Stimulated activated CD8-positive, alpha-beta memory T cell treated with anti-CD3 and anti-CD28 coated beads, Interleukin-4, amount 100 ng/mL, for 24 hours (primary cell): ENCODE measurements at places on chromosomes 11 and 22.

- no peak for DNase-seq
These were observed 179.0 kb downstream of the SNX19 start for GRCh38 chr11:130737041-130737830.

GRCh38 chr22:19766511-19767426, 6.2 kb downstream of the TBX1 start:
- peak; percentile 22 for DNase-seq

- DNase-seq, result no peak
These were observed 146.7 kb downstream of the SPATA19 start for GRCh38 chr11:133698654-133699053.

DNA sequence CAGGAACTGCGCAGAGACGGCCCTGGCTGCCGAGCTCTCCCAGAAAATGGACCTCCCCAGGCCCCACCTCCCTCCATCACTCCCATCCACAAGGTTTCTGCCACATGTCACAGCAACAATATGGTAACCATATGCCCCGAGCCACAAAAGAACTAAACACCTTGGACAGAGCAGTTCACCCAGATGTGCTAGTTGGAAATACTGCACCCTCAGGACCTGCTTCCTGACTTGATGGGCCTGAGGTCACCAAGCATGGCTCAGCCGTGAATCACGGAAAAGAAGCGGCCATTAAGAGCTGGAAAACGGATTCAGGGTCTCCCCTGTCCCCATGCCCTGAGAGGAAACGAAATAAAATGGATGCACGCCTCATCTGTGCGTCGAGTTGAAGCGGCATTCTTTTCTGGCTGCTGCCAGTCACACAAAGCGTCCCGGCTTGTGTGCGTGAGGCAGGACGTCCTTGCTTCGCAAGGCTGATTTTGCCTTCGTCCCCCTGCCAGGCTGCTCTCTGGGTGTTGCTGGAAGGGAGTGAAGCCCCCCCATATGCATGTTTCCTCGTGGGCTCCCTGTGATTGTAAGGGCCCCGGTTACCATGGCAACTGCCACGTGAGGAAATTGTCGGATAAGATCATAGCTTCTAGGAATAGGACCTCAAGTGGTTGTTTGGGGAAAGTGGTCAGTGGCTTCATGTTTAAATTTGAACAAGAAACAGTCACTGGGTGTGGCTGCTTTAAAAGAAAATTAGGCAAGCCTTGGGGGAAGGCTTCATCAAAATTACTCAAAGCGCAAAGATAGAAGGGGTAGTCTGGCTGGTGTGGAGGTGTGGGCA, 51.7 kb downstream of the FLI1 start:
- DNase-seq, result no peak

- DNase-seq, result no peak
These were observed 120.6 kb downstream of the CHST1 start for GRCh38 chr11:45544826-45545225.

- no peak for DNase-seq
These were observed 777 bp downstream of the TBX10 start for GRCh38 chr11:67638535-67639437.

- no peak for DNase-seq
These were observed 1.5 kb downstream of the OLFML1 start for GRCh38 chr11:7486781-7487140.

- DNase-seq, result no peak
These were observed 3.7 kb upstream of the FGF3 start for GRCh38 chr11:69822676-69823494.

DNA sequence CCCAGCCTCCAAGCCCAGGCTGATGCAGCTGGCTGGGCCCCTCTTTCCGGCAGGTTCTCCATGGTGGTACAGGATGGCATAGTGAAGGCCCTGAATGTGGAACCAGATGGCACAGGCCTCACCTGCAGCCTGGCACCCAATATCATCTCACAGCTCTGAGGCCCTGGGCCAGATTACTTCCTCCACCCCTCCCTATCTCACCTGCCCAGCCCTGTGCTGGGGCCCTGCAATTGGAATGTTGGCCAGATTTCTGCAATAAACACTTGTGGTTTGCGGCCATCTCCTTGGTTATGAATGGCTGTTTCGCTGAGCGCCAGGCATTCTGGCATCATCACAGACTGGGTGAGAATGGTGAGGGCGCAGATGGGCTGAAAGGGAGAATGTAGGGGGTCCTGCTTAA, 3.6 kb downstream of the PRDX5 start:
- no peak for DNase-seq

DNA sequence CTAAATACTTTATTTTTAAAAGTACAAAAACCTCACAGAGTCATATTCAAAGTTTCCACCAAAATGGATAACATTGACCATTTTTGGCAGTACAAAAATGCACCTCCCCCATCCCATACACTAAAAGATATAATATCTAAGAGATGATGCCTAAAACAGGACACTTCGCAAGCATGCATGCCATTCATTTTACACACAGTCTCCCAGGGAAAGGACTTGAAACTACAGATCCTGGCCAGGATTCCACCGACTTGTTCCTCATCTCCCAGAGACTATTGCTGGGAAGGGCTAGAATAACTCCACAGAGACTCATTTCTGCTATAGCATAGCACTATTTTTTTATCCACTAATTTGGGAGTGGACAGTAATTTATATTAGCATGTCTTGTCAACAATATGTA, 81.7 kb downstream of the MTNR1B start:
- DNase-seq, result no peak

- DNase-seq, result no peak
These were observed 68.6 kb downstream of the CDKN1C start for GRCh38 chr11:2816941-2817421.

DNA sequence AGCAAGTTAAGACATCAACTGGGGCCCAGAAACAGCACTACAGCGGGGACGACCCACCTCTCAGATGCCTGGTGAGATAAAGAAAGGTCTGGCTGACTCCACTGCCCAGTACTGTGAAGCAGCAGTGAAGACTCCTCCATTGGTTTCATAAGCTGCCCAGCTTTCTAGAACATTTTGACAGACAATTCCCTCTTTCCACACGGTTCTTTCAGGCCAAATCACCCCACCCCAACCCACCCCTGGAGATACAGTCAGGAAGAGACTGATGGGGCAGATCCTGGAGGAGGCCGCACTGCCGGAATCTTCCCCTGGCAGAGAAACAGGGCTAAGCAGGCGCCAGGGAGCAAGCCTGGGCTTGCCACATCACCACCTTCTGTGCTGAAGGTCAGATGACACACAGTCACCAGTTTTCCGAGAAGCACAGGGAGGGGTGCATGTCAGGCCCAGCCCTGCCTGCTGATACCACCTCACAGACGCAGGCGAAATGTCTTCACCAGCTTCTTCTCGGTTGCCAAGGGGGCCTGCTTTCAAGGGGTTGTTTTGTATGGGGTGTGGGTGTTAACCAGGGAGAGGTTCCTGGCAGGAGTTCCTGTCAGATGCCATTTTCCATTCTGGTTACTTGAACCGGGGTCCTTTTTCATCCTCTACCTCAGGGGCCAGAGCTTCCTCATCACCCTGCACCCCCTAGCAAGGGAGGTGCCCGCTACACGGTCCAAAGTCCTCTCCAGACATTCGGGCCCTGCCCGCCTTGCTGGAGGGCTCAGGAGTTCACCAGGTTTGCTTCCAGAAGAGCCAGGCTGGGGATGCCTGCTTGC, 1.4 kb upstream of the NEAT1 start:
- peak; percentile 77 for DNase-seq

DNA sequence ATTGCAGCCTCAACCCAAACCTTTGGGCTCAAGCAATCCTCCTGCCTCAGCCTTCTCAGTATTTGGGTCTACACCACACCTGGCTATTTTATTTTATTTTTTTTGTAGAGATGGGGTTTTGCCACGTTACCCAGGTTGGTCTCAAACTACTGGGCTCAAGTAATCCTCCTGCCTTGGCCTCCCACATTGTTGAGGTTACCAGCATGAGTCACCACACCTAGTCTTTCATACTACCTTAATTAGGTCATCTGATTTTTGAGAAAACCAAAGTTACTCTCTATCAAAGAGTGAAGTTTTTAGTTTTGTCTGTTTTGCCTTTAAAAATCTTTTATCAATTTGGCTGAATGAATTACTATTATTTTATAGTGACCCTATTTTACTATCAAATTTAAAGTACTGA, 335.6 kb upstream of the LRRC4C start:
- no peak for DNase-seq

DNA sequence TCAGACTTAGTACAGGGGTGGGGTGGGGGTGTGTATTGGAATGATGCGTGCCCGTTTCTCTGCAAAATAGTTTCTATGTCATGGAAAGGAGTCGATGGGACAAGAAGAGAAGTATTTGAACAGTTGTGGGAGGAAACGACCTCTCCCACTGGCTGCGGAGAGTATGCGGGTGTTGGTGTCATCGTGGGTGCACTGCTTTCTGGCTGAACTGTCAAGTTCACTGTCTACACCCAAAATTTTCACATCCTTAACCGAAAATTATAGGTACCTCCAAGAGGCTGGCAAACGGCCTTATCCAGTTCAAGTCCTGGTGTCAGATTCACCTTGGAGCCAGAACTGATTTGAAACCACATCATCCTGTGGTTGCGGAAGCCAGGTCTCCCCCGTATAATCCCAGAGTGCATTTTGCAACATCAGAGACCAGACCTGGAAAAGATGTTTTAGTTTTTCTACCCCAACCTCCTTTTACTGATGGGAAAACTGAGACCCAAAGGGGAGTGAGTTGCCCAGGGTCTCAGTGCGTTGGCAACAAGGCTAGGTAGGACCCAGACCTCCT, 497 bp upstream of the SSRP1 start:
- no peak for DNase-seq

DNA sequence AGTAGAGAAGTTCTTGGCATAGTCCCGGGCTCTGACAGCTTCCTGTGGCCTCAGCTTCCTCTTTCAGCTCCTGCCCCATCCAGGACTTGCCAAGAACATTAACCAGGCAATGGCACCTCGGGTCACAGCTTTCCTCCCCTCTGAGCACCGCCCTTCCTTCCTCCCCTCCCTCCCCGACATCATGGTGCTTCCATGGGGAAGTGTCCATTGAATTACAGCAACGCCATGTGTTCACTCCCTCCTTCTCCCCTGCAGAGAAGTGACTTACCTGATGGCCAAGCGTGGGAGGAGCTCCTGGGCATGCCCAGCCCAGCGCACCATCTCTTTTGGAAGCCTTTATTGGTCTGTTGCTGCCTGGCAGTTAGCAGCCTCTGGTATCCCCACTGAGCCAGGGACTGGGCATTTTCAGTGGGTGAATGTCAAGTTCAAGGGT, 25.8 kb upstream of the DAGLA start:
- DNase-seq, result no peak

GRCh38 chr11:114017723-114018122, 41.8 kb upstream of the ZBTB16 start:
- DNase-seq, result no peak

DNA sequence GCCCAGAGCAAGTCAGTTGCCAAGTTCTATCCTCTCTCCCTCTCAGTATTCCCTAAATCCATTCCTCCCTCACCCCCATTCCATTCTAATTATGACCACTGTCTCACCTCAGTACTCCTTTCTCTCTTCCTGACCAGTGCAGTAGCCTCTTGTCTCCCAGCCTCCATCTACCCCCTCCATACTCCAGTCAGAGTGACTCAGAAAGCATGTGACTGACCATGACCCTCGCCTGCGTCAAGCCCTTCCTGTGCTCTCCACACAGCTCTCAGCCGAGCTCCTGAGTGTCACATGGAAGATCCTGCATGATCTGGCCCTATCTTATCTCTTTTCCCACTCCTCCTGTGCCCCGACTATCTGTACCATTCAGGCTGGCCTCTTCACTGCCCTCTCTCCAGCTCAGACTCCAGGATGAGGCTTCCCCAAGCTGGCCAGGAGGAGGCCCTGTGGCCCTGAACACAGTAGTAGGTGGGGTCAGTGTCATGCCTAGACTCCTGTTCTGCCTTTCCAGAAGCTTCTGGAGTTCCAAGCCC, 42.6 kb downstream of the NEU3 start:
- no peak for DNase-seq

- no peak for DNase-seq
These were observed 59.1 kb upstream of the PRDM11 start for GRCh38 chr11:45087086-45087899.

DNA sequence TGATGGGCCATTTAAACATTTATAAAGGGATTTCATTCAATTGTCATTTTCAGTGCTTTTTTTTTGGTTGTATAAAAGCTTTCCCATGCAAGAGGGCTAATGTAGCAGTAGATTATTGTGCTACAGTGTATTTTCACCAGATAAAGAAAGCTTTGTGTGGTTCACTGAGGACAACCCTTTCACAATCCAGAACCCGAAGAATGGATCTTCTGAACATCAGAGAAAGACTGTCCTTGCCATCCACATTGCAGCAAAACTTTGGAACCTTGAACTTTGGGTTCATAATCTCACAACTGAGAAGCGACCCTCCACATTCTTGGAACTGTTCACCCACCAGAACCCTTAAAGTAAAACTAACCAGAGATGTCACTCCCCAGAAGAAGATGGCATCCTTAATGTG, 9.3 kb downstream of the APOBEC3H start:
- DNase-seq, result no peak

- DNase-seq, result no peak
These were observed 29.0 kb upstream of the PARVG start for GRCh38 chr22:44151676-44152075.

GRCh38 chr11:79291948-79292347, 148.9 kb downstream of the TENM4 start:
- DNase-seq, result no peak

- DNase-seq, result no peak
These were observed 5.9 kb upstream of the B3GAT3 start for GRCh38 chr11:62627713-62628112.

GRCh38 chr11:64765851-64766665, 6.3 kb upstream of the PYGM start:
- no peak for DNase-seq

GRCh38 chr11:66987158-66987620, 12.1 kb downstream of the C11orf86 start:
- DNase-seq, result no peak

DNA sequence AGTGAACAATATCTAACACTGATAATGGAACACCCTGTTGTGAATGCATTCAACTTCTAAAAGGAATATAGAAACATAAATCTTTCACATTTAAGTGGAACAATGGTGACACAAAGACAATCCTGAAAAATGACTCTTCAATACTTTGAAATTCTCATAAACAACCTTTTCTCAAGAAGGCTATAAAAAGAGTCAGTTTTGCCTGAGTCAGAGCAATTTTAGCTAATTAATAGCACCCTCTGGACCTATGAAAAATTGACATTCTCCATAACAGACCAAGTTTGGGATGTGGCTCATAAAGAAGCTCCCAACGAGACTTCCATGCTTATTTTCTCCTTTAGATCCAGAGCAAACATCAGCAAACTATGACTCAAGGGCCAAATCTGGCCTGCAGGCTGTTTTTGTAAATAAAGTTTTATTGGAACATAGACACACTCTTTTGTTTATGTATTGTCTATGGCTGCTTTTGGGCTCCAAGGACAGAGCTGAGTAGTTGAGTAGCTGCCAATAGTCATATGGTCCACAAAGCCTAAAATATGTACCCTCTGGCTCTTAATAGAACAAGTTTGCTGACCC, 108.0 kb downstream of the MAML2 start:
- DNase-seq, result no peak

DNA sequence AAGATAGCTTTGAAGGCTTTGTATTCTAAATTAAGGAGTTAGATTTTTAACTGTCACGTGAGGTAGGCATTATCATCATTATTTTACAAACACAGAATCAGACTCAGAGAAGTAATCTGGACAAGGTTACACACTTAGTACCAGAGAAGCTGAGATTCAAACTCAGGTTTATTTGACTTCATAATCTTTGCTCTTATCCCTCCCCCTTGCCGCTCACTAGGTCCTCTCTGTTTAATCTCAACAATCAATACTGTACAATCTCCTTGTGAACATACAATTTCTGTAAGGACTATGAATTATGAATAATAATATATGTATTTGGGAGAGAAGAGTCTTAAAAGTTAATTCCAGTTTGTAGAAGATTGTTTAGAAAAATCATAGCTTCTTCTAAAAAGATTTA, 5.2 kb upstream of the DNAJB7 start:
- no peak for DNase-seq

- no peak for DNase-seq
These were observed 376.7 kb upstream of the CCDC179 start for GRCh38 chr11:23236826-23237555.
